PC-9 (cell line): ENCODE measurements at places on chromosomes 4 and X. TPM values are rescaled to one million over a fixed set of nuclear protein-coding genes. Genes with fewer than 3 reads are reported as not detected.

DNA sequence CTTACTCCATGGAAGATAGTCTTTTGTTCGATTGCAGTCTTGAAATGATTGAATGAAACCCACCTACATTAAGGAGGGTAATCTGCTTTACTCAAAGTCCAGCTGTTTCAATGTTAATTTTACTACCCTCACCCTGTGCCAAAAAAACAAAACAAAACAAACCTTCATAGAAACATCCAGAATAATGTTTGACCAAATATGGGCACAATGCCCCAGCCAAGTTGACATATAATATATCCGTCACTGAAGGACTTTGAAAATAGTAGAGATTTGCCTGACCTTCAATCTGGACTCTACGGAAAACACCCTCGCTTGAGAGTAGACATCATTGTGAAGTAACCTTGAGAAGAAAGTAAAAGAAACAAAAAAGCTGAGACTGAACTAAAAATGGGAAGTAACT, 550.5 kb upstream of the SMIM31 start:
- H3K36me3 ChIP-seq, result no peaks in the 10 kb centered on the region
- H3K4me1 ChIP-seq, result peaks cover 22% of the 10 kb centered on the region
- no peaks in the 10 kb centered on the region for H3K27me3 ChIP-seq
- peak overlapping the region; percentile 98 for H3K27ac ChIP-seq
- H3K4me3 ChIP-seq, result no peak overlapping the region

The SLC6A14 gene
- total RNA-seq, result 0.44 and 0.60 TPM in 2 replicates

The GAGE12J gene
- total RNA-seq, result not detected in 2 replicates

The SMAD1 gene
- total RNA-seq, result 15.1 and 16.1 TPM in 2 replicates

- H3K27ac ChIP-seq, result no peak overlapping the region
- DNase-seq, result no peak
- no peaks in the 10 kb centered on the region for H3K36me3 ChIP-seq
- H3K27me3 ChIP-seq, result peaks cover 7% of the 10 kb centered on the region; the same call in 1 of the 2 replicates
- no peaks in the 10 kb centered on the region for H3K4me1 ChIP-seq
Observed at GRCh38 chrX:11664211-11665167, 1.2 kb downstream of the ARHGAP6 start.

The TIGD4 gene
- total RNA-seq, result 0.35 and 0.70 TPM in 2 replicates

DNA sequence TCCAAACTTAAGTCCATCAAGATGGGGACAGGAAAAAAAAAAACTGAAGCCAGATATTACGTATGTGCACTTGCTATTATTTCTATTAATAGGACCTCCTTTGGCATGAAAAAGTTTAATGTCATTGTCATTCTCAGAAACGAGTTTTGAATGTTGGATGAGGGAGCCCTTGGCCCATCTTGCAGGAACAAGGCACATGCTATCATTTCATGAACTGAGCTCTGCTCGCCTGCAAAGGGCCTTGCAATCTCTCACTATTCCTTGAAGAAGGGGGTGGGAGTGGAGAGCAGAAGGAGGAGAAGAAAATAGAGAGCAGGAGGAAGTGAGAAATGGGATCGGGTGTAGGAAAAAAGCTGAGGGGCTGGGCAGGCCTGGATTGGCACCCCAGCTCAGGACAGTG, 34.3 kb upstream of the SPATA4 start:
- no peaks in the 10 kb centered on the region for H3K27me3 ChIP-seq
- no peak for DNase-seq
- no peak overlapping the region for H3K4me3 ChIP-seq
- no peaks in the 10 kb centered on the region for H3K36me3 ChIP-seq
- no peaks in the 10 kb centered on the region for H3K4me1 ChIP-seq
- no peak overlapping the region for H3K27ac ChIP-seq

DNA sequence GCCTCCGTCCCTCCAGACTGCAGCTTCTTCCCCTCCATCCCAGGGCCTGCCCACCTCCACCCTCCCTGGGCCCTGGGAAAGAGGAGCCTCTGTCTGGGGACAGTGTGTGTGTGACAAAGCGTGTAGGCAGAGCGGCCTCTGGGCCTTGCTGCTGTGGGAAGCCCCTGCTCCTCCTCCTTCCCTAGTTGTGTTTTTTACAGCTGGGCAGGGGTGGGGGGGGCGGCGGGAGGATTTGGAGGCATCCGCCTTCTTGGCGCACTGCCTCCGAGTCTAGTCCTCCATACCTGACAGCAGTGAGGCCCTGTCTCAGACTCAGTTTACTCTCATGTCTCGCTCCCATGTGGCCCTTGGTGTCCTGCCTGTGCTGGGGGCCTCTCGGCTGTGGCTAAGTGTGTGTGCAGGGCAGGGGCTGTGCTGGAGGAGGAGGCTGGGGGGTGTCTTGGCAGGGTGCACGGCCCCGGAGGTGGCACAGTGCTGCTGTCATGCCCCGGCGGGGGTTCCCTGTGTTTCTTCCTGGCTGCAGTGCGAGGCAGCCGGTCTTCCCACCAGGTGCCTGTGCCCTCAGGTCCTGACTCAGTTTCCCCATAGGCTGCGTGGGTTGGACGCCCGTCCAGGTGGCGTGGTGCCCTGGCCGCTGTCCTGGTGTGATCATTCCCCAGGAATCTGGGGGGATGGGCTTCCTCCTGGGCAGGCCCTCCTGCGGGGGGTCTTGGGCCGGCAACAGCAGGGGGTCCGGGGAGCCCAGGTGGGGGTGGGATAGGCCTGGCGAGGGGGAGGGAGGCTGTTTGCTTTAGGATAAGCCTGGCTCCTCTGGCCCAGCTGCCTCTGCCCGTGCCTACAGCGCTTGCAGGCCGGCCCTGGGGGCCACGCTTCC, 7.0 kb downstream of the FGFRL1 start:
- H3K27me3 ChIP-seq, result no peaks in the 10 kb centered on the region
- no peaks in the 10 kb centered on the region for H3K36me3 ChIP-seq
- no peak overlapping the region for H3K4me3 ChIP-seq

DNA sequence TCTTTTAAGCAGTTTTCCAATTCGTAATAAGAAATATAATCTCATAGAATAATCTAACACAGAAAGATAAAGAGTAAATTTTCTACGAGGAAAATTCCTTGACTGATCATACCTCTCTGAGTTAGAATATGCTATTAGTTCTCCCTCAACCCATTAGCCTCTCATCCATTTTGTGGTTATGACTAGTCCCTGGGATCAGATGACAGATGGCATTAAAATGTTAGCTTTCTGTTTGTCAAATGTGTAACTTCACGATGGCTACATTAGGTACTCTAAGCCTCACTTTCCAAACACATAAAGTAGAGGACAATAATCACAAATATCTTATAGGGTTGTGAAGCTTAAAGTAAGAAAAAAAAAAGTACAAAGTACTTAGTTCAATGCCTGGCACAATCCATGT, 112.2 kb downstream of the ZAR1 start:
- DNase-seq, result no peak
- H3K4me1 ChIP-seq, result 0 out of 2 replicates have a peak, but pooled peaks cover 3% of the 10 kb centered on the region

- 0 out of 2 replicates have a peak overlapping the region, but pooled peaks have one; percentile 23 for H3K27ac ChIP-seq
- no peaks in the 10 kb centered on the region for H3K27me3 ChIP-seq
- H3K36me3 ChIP-seq, result no peaks in the 10 kb centered on the region
- 0 out of 2 replicates have a peak, but pooled peaks cover 4% of the 10 kb centered on the region for H3K4me1 ChIP-seq
- DNase-seq, result no peak
- H3K4me3 ChIP-seq, result no peak overlapping the region
Observed at GRCh38 chr4:73224886-73225285, 33.7 kb downstream of the ANKRD17 start.
